ENCODE measurements at places on chromosomes 7 and 10.

GRCh38 chr10:93612311-93612710 lies at the start of gene PDE6C:
PDE6C (plus strand) TSS chr10:93612537; CDS start chr10:93612726, 189 bp downstream.
- DNase-seq = no peak

GRCh38 chr10:4024516-4025245 lies 239.7 kb upstream of the KLF6 start:
- DNase-seq = no peak

- no peak for DNase-seq
These were observed 7.6 kb downstream of the ATP5F1C start for GRCh38 chr10:7795605-7796004.

DNA sequence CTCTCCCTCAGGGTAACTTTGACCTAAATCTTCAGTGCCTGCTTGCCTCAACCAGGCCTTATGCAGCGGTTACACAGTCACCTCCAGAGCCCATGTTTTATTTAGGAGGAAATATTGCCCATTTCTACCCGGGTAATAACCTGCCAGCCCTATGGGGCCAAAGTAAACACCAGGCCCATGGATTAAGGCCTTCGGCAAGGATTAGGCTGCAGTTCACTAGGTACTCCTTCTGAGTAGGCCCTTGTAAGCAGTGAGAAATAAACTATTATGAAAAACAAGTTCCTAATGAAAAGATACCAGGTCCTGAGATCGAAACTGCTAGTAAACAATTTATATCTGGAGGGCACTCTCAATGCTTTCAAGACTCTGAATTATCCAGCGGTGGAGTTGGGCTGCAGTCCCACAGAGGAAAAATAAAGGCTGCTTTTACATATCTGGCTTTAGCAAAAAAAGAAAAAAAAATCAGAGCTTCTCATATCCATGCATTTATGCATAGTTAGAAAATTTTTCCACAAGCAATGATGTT lies 3.7 kb upstream of the HOXA10 start:
- no peak for DNase-seq

GRCh38 chr10:50605951-50606270 lies 17.8 kb downstream of the SGMS1 start:
- DNase-seq = no peak

DNA sequence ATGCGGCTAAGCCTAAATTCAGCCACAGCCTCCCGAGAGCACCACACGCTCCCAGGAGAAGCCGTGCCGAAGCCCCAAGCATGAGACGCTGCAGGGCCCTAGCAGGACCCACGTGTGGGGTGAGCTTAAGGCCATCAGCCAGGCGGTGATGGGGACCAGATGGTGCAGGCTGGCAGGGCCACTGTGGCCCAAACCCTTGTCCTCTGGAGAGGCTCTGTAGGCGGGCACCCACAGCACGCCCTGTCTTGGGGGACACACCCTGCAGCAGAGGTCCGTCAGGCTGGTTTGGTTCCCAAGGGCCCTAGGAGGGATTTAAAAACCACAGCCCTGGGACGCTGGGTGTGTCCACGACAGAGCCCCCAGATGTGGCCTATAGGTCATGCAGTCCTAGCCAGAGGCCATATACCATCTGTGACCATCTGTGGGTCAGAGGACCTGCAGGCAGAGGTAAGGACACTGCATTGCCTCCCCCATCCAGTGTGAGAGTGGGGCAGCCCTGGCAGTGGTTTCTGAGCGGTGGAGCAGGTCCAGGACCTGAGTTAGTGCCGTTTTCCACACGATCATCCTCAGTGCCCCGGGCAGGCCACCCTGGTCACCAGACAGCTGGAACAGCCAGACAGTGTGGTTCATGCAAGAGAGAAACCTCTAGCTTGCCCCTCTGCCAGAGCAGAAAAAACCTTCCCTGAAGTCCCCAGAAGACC lies 39.6 kb upstream of the INPP5A start:
- no peak for DNase-seq

DNA sequence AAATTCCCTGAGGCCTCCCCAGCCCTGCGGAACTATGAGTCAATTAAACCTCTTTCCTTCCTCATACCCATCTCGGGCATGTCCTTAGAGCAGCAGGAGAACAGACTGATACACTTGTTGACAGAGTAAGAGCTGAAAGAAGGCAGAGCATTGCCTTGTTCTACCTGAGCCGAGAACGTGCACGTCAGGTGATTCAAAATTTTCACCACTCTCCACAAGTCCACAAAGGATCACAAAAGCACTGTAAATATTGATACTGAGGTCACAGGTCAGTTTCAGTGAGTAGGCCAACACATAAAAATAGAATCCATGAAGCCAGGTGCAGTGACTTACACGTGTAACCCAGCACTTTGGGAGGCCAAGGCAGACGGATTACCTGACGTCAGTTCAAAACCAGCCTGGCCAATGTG lies 27.8 kb downstream of the DCLRE1C start:
- no peak for DNase-seq

DNA sequence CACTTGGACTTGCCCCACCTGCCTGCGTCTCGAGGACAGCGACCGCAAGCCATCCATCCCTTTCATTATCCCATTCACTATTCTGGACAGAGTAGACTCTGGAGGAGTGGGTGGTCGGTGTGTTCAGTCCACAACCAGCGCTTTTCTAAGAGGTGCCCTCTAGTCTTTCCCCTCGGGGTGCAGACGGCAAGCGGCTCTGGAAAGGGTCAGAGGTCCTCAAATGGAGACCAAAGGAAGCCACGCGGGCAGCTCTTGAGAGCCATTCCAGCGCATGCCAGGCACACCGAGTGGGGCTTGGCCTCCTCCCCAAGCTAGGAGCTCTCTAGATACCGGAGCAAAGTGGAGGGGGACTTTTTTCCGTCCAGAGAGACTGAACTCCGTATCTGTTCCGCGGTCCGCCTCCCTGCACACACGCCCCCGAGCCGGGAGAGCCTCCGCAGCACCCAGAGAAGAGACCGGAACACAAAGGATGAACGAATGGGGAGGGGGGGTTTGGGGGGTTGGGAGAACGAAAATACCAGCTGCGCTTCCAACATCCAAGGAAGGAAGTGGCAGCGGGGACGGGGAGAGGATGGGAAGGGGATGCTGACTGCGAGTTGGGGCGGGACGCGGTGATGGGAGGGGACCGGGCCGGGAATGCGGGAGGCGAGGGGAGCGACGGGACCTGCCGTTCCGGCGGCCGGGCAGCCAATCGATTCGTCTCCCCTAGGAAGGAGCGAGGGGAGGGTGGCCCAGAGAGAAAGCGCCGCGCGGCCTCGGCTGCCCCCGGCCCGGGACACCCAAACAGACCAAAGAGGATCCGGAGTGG lies 515 bp downstream of the GSDME start:
- peak; percentile 12 for DNase-seq

GRCh38 chr7:48101352-48101751 lies 12.3 kb downstream of the UPP1 start:
- DNase-seq = no peak

DNA sequence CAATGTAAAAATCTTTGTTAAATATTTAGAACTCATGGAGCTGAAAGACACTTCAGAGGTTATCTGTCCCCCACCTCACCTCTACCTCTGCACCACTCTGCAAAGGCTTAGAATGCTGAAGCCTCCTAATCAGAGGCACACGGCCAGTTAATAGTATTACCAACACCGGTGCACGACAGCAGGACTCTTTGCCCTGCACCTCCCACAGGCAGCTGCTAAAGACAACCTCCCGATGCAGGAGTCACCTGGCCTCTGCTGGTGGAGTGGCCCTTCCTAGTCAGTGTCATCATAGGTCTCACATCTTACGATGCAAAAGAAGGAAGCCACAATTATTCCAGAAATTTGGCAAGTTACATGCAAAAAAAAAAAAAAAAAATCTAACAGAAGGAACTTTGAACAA lies 66.6 kb upstream of the MGMT start:
- no peak for DNase-seq

GRCh38 chr7:150973571-150974451 lies 4.3 kb downstream of the KCNH2 start:
- peak; percentile 86 for DNase-seq

DNA sequence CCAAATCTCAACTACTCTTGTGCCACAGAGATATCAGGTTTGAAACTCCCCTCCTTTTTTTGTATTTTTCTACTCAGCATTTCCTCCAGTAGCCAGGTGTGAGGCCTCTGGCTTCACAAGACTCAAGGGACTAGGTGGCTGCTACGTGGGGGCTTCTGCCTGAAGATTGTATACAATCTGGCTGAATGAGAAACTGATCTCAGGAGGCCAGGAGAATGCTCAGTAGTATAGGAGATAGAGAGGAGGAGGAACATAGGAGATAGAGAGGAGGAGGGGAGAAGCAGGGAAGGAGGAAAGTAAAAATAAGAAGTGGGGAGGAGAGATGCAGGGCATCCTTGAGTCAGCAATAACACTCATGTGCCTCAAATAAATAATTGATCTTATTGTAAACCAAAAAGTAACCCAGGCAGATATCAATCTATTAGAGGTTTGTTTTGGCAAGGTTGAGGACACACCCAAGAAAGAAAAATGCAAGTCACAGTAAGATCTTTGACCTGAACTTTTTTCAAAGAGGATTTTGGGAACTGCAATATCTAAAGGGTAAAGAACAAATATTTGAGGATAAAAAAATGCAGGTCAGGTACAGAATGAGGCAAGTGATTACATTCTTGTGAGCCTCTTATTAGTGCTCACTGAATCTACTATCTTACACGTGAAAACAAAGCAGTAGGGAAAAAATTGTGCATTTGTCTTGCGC lies 36.8 kb downstream of the AKR1C8 start:
- DNase-seq = no peak

DNA sequence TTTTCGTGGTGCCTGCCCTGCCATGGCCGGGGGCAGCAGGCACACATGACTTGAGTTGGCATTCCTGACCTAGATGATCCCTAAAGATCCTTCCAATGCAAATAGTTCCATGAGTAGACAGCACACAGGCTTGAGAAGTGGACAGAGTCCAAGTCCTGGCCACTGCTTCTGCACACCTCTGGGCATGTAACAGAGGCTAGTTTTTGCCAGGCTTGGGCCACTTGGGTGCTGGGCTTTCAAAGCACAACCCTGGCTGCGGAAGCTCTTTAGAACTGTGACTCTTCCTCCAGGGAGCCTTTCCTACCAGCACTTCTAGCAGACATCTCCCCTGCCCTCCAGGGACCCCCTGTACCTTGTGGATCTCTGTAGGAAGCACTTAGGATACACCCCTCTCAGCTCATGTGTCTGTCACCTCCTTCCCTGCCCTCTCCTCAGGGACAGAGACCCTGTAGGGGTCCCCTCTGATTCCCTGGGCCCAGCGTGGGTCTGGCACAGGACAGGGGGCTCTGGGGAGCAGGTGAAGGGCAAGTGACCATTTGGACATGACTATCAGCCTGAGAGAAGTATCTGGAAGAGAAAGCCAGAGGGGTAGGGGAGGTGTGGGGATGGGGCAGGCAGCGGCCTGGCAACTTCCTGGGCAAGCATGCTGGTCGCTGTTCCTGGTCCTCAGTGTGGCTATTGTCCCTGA lies 36.2 kb downstream of the ZCCHC24 start:
- DNase-seq = no peak

GRCh38 chr7:115356139-115356746 lies 434.3 kb downstream of the MDFIC start:
- DNase-seq = peak; percentile 13

DNA sequence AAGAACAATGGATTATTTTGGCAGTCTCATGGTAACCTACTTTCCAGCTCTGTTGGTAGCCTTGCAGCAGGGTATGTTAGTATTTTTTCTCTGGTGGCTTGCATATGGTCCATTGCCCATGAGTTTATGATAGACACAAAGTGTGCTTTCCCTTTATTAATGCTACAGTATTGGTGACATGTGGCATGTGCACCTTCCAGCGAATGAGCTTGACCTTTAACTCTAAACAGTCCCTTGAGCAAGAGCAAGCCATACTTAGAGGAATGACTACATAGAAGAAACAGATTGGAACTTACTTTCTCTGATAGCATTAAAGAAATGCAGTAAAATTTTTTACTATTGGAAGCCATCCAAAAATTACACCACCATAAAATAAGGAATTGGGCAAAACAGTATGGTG lies 73.9 kb downstream of the VTI1A start:
- DNase-seq = no peak

DNA sequence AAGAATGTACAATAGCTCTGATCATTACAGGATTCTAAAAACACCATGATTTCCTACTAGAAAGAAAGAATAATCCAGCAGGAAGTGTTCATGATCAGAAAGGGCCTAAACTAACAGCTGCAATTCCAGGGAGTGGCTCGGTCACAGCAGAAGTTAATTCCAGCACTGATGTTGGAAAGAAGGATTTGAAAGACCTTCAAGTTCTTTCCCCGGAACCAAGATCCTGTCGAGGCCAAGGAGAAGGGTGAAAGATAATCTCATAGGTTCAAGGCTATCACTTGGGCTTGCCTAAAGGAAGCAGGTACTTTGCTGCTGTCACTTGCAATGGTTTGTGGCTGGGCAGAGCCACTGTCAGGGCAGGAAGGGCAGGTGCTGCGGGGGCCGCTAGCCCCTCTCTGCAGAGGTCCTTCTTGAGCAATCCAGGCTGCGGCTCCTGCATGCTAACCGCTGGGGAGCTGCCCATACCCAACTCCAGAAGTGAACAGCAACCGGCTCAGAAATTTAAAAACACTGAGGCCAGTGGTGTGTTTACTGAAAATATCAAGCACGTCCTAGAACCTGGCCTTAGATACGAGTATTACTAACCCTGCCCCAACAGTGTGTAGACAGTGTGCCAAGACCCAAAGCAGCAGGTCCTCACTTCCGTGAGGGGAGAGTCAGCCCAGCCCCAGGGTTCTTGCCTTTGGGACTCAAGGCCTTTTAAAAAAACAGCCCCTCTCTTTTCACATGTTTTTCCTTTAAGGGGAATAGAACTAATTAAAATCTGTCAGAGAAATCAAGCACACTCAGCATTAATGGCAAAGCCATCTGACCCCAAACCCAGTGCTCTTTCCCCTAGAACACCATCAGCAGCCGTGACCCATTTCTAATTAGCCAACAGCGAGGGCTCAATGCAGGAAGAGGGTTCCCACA lies 76.8 kb downstream of the VIPR2 start:
- DNase-seq = no peak

DNA sequence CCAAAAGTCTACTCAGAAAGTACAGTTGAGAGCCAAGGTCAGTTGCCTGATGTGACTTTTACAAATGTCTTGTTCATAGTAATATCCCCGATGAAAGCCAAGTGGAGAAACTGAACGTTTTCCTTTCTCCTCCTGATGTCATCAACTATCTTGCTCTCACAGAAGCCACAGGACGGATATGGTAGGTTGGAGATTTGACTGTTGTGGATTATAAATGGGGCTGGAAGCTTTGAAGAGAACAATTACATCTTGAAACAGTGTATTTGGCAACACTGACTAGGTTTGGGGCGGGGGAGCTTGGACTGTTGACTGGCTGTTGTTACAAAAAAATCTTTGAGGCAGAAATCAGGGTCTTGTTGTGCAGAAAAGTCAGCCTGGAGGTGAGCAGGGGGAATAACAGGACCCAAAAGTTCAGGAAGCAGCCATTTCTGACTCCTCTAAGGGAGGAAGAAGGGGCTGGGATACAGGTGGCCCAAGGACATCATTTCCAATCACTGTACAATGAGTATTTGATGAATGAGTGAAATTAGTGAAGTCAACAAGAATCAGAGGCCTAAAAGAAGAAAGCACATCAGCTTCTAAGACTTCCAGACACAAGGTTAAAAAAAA lies 24.3 kb downstream of the PLEKHS1 start:
- no peak for DNase-seq

DNA sequence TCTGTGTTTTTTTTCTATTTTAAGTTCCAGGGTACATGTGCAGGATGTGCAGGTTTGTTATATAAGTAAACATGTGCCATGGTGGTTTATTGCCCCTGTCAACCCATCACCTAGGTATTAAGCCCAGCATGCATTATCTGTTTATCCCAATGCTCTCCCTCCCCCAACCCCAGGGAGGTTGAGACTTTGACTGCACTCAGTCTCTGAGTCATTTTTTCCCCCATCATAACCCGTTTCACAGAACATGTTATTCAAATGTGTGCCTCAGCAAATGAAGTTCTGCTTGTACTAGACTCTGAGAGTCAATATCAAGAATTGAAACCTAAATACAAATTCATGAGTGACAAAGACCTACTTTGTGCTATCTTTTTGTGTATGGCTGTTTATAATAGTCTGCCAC lies 70.0 kb upstream of the CYP26C1 start:
- DNase-seq = no peak
